ENCODE measurements at places on chromosomes 1 and 21.

DNA sequence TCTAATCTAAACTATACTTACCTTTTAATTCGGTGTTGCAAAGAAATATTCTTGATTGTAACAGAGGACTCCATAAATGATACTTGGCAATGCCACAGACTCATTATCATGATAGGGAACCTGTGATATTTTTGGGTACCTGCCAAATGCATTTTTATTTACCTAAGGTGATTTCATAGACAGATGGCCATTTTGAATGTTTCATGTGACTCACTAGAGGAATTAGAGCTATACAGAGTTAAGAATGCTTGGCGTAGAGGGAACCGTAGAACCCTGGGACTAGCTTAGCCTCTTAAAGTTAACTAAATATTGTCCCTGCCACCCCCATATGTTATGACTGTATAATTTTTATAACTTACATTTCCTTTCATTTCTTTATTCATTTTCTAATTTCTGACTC lies 136.1 kb downstream of the DISP1 start:
- DNase-seq = peak; percentile 86

- DNase-seq = no peak
These were observed 79.3 kb upstream of the B3GALT2 start for GRCh38 chr1:193265716-193266115.

- no peak for DNase-seq
These were observed 262.0 kb upstream of the CXADR start for GRCh38 chr21:17250778-17251241.

GRCh38 chr1:229127301-229127700 lies 143.6 kb upstream of the RAB4A start:
- no peak for DNase-seq

DNA sequence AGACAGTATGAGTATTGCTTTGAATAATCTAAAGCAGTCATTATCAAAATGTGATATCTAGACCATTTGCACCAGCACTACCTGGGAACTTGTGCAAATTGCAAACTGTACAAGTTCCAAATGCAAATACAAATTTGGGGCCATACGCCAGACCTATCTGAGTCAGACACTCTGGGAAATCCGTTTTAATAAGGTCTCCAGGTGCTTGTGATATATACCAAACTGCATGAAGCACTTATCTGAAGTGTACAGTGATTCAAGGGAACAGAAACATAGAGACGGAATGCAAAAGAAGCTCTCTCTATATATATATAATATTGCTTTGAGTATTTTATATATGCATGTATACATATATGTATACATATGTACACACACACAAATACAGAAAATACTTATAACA lies 36.2 kb upstream of the ASPM start:
- DNase-seq = no peak

DNA sequence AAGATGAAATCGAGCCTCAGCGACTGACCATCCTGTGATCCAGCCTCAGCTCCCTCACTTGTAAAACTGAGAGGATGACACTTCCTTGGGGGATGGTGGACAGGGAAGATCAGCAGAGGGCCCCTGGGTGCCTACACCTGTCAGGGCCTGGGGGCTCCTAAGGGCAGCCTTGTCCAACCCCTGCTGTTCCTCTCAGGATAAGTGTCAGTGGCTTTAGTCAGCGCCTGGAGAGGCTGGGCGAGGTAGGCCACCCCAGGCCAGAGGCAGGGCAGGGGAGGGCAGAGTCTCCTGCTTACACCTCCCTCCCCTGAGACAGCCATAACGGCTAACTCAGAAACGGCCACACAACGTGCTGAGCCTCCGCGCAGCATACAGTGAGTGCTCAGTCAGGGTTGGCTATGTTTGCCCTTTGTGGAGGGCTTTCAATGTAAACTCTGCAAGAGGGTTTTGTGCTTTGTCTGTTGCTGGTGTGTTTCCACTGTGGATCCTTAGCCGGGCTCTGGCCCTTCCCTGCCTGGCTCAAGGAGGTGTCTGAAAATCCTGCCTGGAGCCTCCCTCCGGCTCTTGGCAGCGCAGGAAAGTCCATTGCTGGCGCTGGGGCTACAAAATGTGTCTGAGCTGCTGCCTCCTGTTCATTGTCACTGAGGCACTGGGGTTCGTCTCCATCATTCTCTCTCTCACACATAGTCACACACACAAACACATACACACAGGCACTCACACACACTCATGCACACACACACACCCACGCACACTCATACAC lies 588.4 kb downstream of the PTPRU start:
- no peak for DNase-seq

DNA sequence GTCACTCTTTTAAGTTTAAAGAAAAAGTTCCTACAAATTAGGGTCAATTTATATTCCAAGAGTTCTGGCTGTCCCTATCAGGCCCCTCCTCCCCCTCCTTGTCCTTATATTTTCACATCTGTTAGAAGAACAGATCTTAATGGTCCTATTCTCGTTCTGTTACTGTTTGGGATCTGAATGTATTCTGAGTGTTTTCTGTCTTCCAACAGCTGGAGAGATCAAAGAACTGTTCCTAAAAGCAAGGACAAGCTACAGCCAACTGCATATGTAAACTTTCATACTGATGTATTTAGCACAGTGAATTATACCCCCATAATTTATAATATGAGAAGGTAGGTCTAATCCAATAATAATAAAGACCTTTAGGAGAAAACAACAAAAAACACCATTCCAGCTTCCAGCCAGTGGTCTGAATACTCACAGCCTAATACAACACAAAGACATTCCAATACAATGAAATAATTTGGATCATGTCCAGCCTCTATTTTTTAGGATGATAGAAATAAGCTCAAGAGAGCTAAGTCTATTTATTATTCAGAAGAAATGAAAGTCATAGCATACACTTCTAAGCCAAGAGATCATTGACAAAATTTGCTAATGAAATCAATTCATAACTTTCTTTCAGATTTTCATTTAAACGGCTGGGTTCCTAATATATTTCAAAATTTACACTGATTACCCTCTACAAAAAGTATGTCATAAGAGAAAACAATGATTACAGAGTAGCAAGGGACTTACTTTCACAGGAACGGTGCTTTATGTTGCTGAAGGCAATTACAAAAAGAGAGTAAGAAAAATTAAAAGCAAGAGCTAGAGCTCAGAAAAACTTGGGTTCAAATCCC lies 25.3 kb downstream of the WLS start:
- DNase-seq = no peak

GRCh38 chr1:85289848-85290335 lies 13.5 kb upstream of the BCL10 start:
- DNase-seq = no peak

GRCh38 chr1:14265495-14265894 lies 333.0 kb upstream of the KAZN start:
- DNase-seq = no peak

DNA sequence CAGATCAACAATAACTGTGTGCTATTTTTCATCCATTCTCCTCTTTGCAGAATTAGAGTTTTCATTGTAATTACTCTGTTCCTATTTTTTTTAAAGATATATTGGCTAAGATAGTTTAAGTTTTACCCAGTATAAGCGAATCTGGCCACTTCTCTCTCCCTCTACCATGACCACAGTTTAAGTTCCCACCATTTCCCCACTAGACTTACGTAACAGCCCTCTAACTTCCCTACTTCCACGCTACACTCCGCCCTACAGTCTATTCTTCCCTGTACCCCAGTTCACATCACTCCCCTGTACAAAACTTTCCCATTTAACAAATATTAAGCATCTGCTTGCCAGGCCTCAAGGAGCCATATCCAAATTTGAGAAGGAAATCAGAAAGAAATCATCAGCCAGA lies 16.5 kb downstream of the CTSK start:
- no peak for DNase-seq

GRCh38 chr1:75985827-75986226 lies 53.6 kb upstream of the ASB17 start:
- no peak for DNase-seq

- DNase-seq = no peak
These were observed 27.6 kb upstream of the BCAS2 start for GRCh38 chr1:114609026-114609425.

DNA sequence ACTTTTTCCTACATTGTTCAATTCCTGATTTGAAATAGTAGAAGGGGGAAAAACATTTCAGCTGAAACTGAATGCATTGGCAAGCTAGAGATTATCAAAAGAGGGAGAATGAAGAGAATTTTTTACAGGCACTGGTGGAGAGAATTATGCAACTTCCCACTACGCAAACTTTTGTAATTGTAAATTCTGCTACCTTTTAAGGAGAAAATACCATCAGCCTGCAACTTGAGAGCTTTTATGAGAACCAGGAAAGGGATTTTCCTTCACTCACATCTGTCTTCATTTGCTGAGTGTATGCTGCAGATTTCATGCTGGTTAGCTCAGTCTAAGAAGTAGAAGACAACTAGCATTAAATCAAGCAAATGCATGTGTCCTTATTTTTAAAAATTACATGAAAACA lies 43.7 kb downstream of the ADAMTS1 start:
- no peak for DNase-seq

DNA sequence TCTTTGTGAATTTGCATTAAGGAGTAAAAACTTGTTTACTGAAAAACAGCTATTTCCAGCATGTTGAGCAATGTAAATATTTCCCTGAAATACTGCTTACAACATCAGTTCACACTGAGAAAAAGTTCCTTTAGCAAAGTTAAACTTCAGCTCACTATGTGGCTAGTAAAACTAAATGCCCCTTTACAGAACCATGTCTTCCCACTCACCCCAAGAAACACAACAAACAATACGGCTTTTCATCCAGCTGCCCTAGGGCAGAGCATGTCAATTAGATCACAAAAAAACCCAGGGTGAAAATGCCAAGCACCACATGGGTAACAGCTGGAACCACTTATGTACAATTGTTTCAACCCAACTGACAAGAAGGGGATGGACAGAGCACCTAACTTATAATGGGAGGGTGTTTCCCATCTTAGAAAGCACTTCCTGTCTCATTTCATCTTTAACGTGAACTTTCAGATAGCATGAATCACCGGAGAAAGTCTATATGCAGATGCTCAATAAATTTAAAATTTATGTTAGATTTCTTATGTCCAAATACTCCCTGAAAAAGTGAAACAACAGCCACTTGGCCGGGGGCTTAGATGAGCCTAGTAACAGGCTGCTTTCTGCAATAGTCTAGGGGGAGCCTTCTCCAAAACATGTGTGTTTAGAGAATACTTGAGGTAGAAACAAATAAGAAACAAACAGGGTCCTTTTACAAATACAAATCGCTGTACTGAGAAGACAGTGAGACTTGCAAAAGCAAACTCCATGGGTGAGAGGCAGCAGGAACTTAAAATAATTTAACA lies 6.6 kb downstream of the NID1 start:
- DNase-seq = no peak

GRCh38 chr1:34140011-34140676 lies 24.9 kb downstream of the CSMD2 start:
- no peak for DNase-seq

- DNase-seq = no peak
These were observed 7.4 kb downstream of the PIK3C2B start for GRCh38 chr1:204487256-204487615.

DNA sequence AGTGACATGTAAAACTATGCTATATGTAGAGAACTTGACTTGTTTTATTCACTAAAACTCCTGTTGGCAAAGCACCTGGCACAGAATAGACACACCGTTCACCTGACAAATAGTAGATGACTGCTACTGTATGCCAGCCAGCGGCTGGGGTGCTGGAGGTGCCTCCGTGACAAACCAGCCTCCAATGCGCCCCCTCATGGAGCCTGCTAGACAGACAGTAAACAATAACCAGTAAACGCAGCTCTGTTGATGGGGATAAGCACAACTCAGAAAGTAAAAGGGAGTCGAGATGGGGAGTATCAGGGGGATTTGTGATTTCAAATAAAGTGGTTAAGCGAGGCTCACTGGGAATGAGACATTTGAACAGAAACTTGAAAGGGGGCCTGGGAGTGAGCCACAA lies 107.2 kb downstream of the PRDM2 start:
- no peak for DNase-seq

DNA sequence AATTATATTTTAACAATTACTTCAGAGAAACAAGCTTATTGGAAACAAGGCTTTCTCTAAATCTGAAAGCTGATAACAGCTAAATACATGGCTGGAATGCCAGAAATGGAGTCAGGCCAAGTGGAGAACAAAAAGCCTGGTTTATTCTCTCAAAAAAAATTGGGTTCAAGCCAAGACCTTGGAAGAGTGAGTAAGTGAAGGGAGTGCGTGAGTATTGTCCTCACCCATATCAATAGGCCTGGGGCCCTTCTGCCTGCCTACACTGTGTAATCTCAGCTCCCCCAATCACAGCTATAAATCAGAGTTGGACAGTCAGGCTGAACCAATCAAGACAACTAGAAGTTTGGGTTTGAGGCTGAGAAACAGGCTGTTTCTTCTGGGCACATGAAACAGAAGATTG lies 7.4 kb downstream of the KYAT3 start:
- DNase-seq = no peak

DNA sequence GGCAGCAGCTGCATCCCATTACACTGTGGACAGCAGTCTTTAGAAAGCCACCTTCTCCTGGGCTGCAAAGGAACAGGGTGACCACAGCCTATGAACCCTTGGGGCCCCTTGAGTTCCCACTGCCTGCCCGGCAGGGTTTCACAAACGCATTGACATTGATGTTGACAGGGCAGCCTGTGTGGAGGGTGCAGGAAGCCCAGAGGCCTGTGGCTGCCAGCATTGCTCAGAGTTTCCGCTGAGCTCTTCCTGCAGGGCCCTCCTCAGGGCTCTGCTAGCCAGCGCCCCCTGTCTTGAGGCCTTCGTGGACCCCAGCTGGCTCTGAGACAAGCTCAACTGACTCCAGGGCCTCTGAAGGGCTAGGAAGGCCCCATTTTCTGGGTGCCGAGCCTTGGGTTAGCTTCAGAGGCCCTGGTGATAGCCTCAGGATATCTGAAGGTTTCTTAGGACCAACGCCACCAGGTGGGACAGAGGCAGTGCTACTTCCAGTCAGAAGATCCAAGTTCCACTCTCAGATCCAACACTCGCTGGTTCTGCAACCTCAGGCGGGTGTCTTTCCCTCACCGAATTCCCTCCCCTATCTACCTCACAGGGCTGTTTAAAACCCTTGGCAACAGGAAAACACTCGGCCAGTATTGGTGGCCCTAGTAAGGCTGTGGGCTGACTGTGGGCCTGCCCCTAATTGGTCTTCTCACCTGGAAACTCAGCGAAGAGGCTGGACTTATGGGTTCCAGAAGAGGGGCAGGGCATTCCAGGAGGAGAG lies 27.2 kb upstream of the EPS8L3 start:
- DNase-seq = no peak

DNA sequence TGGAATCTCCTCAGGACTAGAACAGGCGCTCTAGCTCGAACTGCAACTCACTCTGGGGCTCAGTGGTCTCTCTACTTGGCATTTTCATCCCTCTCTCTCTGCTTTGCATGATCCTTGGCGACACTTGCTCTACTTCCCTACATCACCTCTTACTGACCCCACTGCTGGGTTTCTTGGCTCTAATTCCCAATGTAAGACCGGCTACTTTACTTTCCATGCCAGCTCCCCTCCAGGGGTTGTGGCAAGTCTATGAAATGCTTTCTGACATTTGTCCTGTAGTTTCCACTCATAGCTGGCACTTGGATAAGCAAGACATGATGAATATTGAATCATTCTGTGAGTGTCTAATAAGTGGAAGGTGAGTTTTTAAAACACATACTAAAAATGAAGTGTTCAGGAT lies 292.3 kb downstream of the USP25 start:
- DNase-seq = no peak
